H7 (cell line): ENCODE measurements at places on chromosomes 13 and 19.

DNA sequence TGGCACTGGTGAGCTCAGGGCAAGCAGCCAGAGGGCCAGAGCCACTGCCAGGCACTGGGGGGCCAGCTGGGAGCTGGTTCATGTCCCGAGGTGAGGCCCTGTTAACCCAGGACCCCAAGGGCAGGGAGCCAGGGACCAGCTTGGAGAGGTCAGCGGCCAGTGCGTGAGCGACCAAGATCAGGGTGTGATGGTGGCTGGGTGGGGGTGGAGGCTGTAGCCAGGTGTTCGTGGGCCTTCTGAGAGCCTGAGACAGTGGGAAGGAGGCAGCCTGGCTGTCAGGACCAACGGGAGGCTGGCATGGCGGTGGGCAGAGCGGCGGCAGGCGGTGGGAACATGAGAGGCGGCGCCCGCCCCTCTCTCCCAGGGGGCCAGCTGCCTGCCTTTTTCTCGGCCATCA lies 8.1 kb upstream of the KPTN start:
- DNase-seq, result no peak

- no peak for DNase-seq
These were observed 34.1 kb downstream of the CRTC1 start for GRCh38 chr19:18717601-18718000.

DNA sequence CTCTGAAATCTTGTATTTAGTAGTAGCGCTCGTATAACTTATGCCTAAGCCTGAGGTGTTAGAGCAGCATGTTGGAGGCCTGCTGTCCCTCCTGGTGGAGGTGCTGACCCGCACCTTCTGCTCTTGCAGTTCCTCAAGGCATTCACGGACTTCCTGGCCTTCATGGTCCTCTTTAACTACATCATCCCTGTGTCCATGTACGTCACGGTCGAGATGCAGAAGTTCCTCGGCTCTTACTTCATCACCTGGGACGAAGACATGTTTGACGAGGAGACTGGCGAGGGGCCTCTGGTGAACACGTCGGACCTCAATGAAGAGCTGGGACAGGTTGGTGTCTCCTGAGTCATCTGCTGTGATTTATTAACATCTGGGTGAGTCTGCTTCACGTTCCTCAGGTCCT lies 136.7 kb downstream of the ATP11A start:
- no peak for DNase-seq

DNA sequence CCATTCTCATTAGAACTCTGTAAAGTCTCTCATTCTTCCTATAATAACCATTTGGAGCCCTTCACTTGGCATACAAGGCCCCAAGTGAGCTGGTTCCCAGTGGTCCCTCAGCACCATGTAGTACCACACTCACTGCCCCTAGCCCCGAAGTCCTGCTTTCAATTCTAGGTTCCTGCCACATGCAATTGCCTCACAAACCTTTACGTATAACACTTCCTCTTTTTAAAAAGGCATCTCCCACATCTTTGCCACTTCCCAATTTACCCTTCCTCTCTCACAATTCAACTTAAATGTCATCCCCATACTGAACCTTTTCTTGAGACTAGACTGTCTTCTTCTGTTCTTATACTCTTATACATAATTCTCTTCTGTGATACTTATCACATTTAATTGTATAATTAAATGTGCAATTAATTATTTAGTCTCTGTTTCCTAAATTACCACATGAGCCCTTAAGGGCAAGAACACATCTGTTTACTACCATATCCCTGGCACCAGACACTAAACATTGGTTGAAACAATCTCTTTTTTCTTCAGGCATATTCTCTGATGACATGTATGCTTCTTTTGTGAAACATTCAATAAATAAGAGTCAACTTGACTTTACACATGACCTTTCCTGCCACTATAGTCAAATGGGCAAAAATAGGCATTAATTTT lies 304.0 kb downstream of the SPRY2 start:
- no peak for DNase-seq

GRCh38 chr13:73057284-73058063 lies 1.3 kb upstream of the KLF5 start:
- no peak for DNase-seq

DNA sequence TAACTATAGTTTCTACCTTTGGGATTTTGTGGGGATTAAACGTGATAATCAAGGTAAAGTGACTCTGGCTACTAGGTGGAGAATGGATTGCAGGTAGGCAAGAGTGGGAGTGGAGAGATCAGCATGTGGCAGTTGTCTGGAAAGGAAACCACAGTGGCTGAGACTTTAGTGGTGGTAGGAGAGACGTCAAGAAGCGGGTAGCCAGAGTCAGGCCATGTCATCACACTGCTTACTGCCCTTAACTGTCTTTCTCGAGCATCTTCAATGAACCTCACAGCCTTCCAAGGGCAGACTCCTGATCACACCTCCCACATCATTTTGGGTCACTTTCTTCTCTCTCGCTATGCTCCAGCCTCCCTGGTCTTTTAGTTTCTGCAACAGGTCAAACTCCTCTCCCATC lies 28.6 kb upstream of the MBNL2 start:
- DNase-seq, result no peak

DNA sequence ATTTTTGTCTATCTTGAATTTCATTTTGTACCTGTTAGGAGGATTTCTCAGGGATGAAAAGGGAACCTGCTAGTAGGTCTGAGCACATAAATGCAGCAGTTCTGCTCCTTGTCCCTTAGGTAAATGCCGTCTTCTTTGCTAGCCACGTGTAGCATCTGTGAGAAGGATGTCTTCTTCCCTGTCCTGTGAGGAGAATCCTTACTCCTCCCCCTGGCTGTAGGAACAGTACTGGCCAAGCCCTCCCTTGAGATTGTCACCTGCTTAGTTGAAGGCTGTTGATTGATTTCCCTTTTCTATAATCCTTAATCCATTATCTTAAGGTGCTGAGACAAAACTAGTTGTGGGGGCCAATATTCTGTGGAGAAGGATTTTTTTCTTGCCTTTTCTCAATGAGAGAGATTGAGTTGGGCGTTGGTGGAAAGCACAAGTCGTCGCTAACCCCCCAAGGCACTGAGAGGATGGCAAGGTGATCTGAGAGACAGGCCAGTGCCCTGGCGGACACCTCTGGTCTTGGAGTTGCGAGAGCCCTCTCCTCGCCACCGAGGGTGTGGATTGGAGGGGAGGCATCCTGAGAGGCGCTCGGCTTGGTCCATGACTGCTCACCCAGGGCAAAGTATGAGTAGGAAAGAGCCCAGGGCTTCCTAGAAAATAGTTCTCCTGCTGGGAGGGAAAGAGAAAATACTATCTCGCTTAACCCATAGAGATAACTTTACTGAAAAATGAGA lies 216.7 kb downstream of the ATP8A2 start:
- no peak for DNase-seq

- no peak for DNase-seq
These were observed 141.0 kb downstream of the RFC3 start for GRCh38 chr13:33958964-33959363.
